ENCODE measurements at places on chromosomes 2 and 18. TPM values are rescaled to one million over a fixed set of nuclear protein-coding genes. Genes with fewer than 3 reads are reported as not detected.

TXNDC2 gene
- 0.06 TPM for total RNA-seq

PARD3B gene
- 0.93 TPM for total RNA-seq

DYNC1I2 gene
- total RNA-seq: 74.3 TPM

SPATA3 gene
- not detected for total RNA-seq

ABCA12 gene
- 0.23 TPM for total RNA-seq

DNAH7 gene
- total RNA-seq: 1.2 TPM

TDRD15 gene
- not detected for total RNA-seq

AGXT gene
- total RNA-seq: not detected

TMEM17 gene
- total RNA-seq: 4.3 TPM

NDC80 gene
- 10.9 TPM for total RNA-seq

PRKAG3 gene
- total RNA-seq: not detected

PAX8 gene
- total RNA-seq: 0.98 TPM

CKAP2L gene
- 13.9 TPM for total RNA-seq

DHRS9 gene
- 3.3 TPM for total RNA-seq

LHCGR gene
- total RNA-seq: not detected

MAB21L4 gene
- 0.29 TPM for total RNA-seq

SALL3 gene
- total RNA-seq: not detected

RTP5 gene
- total RNA-seq: not detected

ZNF512 gene
- 18.8 TPM for total RNA-seq

SERPINB11 gene
- 0.03 TPM for total RNA-seq

KLHL30 gene
- 0.16 TPM for total RNA-seq

ADAM23 gene
- total RNA-seq: 10.0 TPM

UNC80 gene
- not detected for total RNA-seq

MPP4 gene
- total RNA-seq: 0.24 TPM

LYPD6B gene
- not detected for total RNA-seq

ILKAP gene
- total RNA-seq: 39.3 TPM

TWSG1 gene
- 16.7 TPM for total RNA-seq

CBLN2 gene
- total RNA-seq: 0.05 TPM

CAD gene
- total RNA-seq: 56.2 TPM

CRYGD gene
- not detected for total RNA-seq

PROM2 gene
- total RNA-seq: not detected

GALNT3 gene
- not detected for total RNA-seq

Measured in A549 treated with AZD2906 at 1 μM for 4 hours (cell line).